ENCODE measurements at places on chromosomes 5 and 9.

DNA sequence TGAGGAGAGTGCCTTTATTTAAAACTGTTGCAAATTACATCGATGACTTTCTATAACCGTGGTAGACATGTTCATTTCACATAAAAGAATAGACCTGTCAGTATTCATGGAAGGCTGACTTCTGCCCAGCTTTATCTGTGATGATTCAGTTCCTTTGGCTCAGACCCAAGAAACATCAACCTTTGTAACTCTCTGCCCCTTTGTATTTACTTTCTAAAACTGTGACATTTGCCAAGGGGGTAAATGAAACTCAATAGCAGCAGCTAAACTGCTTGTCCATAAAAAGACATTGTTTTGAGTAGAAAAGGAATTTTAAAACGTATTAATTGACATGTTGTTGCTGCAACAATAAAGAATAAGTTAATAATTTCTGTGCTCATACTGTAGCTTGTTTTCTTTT is 137.8 kb upstream of the ANKH start:
- no peak for DNase-seq

DNA sequence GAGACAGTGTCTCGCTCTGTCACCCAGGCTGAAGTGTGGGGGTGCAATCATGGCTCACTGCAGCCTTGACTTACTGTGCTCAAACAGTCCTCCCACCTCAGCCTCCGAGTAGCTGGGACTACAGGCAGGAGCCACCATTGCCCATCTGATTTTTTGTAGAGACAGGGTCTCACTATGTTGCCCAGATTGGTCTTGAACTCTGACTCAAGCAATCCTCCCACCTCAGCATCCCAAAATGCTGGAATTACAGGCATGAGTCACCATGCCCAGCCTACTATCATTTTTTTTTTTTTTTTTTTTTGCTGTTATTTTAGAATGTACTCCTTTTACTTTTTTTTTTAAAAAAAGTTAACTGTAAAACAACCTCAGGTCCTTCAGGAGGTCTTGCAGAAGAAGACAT is 449.0 kb downstream of the CCDC171 start:
- DNase-seq = no peak

DNA sequence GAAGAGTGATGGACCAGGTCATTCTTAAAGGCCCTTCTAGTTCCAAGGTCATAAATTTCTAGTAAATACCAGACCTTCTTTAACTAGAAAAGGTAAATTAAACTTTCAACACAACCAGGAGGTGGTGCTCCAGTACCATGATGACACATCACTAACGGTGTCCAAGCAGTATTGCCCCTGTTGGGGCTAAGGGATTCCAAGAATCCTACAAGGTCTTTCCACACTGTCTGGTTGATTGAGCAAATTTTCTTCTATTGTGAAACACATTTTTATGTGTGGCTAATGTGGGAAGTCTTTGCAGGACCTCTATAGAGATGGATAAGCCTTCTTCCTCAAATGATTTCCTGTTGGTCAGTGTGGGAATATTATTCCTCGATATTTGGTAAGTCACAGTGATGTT is 459.6 kb upstream of the PAPPA start:
- DNase-seq = no peak

- DNase-seq = no peak
Observed at GRCh38 chr9:136941231-136942111, 3.1 kb downstream of the FBXW5 start.

DNA sequence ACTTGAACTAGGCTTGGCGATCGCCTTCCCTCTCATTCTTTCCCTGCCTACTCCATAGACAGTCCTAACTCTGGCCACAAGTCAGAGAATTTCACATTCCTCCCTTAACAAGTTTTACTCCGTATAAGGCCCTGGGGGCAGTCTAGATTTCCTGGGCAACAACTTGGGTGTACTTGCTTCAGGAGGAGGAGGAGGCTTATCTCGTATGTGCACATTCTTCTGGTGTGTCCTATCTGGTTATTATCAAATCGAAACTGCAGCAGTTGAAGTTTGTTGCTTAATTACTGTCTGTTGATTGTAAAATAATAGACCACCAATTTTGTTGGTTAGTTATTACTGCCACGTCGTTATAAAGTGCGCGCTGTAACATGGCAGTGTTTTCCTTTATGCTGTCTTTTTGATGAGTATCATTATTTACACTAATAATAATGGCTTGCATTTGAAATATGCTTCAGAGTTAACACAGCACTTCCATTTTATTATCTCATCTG is 42.0 kb downstream of the PIP5K1B start:
- no peak for DNase-seq

- DNase-seq = no peak
Observed at GRCh38 chr5:133331941-133332340, 280.1 kb downstream of the HSPA4 start.

DNA sequence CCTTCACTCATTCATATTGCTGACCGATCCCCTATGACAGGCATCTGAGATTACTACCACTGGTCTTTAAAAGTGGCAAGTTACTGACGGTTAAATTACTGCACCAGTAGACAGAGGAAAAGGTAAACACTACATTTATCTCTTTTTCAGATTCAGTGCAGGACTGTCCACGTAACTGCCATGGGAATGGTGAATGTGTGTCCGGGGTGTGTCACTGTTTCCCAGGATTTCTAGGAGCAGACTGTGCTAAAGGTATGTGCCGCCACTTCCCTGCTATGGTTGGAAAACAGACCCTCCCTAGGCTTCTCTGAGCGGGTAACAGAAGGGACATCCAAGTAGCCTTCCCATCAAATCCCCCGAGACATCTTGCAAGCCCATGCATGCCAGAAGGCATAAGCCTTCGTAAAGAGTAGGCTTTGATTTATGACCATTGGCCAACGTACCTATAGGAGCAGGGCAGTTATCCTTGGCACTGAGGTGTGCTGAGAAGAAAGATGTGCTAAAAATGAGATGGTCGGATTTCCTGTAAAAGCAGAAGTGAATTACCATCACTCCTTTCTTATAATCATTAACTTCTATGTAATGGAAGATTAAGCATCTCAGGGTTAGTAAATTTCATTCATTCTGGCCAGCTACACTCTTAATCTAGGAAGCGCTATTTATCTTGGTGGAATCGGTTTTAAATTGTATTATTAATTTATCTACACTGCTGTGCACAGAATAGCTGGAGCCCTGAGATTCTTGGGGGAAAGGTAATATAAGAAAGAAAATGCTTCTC is 193.4 kb upstream of the WWC1 start:
- DNase-seq = no peak

Data from dorsolateral prefrontal cortex (tissue), 122 donors.